Kidney capillary endothelial cell (primary cell): ENCODE measurements at places on chromosomes 2 and 18.

- no peak for DNase-seq
These were observed 169.5 kb downstream of the SLC8A1 start for GRCh38 chr2:40282428-40282827.

DNA sequence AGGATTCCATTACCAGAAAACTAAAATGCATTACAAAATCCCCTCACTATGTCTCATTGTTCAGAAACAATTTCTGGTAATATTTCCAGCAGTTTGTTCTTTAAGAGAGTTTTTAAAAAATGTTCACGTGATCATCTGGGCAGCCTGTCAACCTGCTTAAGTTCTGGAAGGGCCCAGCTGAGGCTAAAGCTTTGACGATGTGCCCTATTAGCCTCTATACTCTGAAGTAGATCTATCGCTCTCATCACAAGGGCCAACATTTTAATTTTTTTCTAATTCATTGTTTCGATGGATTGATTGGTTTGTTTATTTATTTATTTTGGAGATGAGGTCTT lies 205.8 kb downstream of the PRKCE start:
- no peak for DNase-seq

DNA sequence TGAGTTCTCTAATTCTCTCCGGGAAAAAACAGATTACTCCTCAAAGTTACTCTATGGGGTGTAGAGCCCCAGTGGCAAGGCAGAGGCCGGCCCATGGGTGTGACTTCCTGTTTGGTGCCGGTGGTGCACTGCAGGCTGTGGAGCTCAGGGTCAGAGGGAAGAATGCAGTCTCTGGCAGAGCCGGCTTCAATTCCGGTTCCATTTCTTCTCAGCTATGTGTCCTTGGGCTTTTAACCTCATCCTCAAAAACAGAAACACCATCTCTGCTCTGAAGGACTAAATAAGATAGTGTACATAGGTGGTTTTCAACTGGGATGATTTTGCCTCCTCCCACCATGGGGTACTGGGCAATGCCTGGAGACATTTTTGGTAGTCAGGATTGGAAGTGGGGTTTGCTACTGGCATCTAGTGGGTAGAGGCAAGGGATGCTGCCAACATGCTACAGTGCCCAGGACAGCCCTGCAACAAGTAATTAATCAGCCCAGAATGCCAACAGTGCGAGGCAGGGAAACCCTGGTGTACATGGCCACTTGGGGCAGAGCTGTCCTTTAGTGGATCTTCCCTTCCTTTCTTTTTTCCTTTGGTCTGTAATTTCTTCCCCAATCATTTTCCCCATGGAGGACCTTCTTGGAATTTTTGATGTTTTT lies 81.2 kb downstream of the INSIG2 start:
- DNase-seq = no peak

GRCh38 chr2:108974674-108975073 lies 14.3 kb downstream of the EDAR start:
- DNase-seq = no peak

GRCh38 chr2:38494394-38494793 lies 108.3 kb downstream of the HNRNPLL start:
- no peak for DNase-seq

DNA sequence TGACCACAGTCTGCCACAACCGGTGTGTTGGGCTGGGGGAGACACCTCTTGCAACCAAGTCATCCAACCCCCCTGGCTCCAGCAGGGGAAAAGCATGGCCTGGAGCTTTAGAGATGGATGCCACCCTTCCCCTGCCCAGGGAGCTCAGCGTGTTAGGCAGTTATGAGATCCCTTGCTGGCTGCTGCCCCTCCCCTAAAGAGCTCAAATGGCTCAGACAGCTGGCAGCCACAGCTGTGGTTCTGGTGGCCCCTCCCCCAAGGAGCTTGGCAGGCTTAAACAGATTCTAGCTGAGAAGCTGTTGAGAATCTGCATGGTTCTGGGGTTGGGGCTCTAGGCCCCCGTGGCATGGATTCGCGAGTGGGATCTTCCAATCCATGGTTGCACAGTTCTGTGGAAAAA lies 64.7 kb downstream of the TEX51 start:
- DNase-seq = no peak
